ENCODE measurements at places on chromosomes 2 and 18.

DNA sequence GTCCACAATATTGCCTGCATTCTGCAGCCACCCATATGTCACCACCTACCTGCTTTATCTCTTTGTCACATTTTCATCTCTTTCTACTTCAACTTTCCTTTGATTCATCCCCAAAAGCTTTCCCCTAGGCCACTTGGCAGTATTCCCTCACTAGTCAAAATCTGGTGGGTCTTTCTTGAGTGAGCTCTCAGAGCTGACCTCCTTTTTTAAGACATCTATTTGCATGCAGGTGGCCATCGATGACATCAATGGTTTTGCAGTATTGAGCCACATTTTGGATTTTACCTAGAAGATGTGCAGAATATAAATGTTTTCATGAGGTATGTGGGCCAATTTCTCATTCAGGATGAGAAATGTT, 133.4 kb upstream of the REG3A start:
- DNase-seq = no peak

DNA sequence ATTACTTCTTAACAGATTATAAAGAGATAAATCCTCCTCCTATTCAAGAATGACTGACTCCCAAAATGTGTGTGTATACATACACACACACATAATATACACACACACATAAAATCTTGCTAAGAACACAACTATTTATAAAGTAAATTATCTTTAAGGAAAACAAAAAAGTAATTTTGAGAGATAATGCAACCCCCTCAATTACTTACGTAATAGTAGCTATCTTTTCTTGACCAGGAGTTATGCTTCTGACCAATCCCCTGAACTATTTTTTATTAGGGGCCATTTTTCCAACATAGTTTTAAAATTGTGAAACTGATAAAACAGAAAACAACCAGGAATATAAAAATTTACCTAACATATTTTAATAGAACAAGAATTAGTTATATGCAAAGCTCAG, 113.0 kb upstream of the CHRNA1 start:
- DNase-seq = no peak

DNA sequence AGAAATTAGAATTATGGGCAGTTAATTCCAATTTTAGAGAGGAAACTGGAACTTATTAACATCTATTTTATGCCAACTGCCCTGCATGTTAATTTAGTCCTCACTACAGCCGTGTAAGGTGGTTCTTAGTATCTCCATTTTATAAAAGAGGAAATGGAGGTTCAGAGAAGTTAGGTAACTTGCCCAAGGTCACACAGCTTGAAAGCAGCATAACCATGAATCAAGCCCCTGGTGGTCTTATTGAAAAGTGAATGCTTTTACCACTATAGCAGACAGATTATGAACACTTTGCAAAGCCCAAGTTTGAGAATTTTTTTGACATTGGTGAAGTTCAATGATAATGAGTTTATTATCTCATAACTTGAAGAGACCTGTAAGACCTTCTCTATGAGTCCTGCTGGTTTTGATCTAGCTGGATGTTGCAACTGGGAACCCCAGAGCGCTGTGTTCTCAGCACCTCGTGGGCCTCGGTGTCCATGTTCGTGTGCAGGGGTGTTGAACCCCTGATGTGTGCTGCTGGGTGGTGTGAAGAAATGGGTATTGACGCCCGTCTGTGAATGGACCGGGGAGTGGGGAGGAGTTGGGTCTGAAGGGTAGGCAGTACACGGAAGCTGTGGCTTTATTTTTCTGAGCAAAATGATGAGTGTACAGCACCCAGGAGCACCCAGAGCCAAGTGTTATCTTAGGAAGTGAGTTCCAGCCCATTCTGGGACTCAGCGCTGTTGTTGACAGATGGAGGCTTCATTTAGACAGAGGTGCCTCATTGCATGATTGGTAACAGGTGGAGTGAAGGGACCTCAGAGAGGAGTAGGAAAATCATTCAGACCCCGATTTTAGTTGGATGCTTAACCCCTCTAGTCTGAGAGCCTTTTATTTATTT, 9.7 kb downstream of the GREB1 start:
- no peak for DNase-seq

- DNase-seq = peak; percentile 11
Measured at GRCh38 chr2:83162421-83162820, 1296.7 kb downstream of the SUCLG1 start.

DNA sequence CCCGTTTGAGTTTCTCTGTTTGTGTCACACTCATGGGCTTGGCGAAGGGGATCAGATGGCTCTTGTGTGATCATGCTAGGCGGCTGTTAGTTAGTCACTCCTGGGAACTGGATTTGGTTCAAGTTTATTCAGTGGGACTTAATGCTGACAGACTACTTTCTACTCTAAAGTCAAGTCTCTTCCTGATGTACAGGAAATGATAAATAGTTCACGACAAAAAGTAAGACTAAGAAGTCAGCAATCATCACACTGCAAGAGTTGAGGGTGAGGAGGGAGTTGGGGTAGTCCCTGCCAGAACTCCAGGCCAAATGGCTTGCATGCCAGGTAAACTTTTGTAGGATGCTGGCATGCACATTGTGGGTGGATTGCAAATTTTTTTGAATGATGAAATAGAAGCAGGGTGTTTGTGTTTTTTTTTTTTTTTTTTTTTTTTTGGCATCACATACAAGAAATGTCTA, 25.1 kb upstream of the CCL20 start:
- no peak for DNase-seq

DNA sequence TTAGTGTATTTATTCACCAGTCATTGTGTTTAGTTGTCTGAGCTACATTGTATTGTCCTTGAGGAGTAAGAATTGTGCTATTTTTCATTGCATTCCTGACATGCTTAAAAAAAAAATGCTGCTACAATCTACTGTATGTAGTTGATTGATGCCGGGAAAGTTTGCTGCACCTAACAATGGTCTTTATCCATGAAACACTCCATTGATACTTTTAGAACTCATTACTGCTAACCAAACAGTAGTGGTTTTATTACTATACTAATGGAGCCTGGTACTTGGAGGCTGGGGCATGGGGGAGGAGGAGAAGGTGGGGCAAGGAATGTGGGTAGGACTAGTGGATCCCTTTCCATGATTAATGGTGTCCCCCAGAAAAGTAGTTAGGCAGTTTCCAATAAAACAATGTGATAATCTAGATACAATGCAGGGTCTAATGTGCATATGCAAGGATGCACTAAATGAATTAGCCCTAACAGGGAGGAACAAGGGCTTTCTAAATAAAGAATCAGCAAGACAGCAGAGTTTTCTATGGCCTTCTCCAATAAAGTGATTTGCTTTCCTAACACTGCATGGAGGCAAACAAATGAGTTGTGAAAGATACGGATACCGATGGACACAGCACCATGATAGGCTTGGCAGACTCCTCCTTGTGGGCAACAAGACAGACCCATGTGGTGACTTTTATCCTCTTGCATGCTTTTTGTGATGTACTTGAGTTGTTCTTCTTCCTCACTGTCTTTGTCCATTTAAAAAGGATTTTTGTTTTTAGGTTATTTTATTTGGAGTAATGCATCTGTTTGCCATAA, 78.5 kb downstream of the FMNL2 start:
- no peak for DNase-seq

DNA sequence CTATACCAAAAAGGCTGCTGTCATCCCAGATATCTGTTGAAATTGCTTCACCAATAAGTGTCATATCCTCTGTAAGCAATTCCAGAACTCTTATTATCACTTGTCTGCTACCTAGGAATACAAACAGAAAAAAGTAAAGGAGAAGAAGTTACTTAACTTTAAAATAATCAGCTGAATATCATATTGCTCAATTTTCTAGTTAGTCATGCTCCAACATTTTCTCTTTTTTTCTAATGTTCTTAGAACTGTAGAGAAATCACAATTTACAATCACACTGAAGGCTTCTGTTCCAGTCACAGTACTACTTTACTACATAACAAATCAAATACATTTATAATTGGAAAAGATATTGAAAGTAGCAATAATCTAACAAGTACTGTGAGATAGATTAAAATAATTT, 17.4 kb downstream of the RTTN start:
- DNase-seq = no peak

GRCh38 chr2:222526480-222527277, 102.3 kb downstream of the SGPP2 start:
- DNase-seq = no peak

GRCh38 chr2:64447317-64448040, 6.5 kb upstream of the LGALSL start:
- no peak for DNase-seq

GRCh38 chr18:6873040-6873751, 143.7 kb downstream of the ARHGAP28 start:
- no peak for DNase-seq

DNA sequence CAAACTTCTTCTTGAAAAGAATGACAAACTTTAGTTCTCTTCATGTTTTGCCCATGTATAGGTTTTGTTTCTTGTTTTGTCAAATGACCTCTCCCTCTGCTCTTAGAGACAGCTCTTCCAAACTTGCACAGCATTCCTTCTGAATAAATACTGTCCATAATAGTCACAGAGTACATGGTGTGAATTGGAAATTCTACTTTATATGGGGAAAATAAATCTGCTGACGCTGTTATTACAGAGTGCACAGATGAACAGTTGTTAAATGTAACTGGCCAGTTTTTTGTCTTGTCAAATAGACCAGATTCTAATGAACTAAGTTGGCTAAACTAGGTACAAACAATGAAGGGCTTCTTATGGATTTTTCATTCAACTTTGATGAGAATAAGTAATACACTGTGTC, 115.8 kb upstream of the DTNA start:
- DNase-seq = no peak

DNA sequence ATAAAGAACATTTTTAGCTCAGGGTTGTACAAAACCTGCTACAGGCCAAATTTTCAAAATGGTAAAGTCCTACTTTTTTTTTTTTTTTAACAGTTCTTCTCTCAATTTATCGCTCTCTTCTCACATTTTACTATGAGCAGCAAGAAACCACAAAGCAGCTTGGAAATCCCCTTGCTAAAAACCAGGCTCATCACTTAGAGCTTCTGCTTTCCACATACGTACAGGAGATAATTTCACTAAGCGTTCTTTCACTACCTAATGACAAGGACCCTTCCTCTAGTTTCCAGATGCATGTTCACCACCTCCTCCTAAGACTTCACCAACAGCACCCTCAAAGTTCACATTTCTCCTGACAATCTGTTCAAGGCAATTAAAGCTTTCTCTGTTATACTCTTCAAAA, 294.9 kb upstream of the CYRIA start:
- DNase-seq = no peak

GRCh38 chr2:178238154-178238521, 43.8 kb downstream of the OSBPL6 start:
- peak; percentile 64 for DNase-seq

GRCh38 chr2:222976521-222977061, 75.4 kb upstream of the KCNE4 start:
- no peak for DNase-seq

GRCh38 chr2:95376311-95377215, 25.9 kb upstream of the FAHD2A start:
- no peak for DNase-seq

- DNase-seq = no peak
Measured at GRCh38 chr2:23541503-23542229, 156.7 kb downstream of the KLHL29 start.

DNA sequence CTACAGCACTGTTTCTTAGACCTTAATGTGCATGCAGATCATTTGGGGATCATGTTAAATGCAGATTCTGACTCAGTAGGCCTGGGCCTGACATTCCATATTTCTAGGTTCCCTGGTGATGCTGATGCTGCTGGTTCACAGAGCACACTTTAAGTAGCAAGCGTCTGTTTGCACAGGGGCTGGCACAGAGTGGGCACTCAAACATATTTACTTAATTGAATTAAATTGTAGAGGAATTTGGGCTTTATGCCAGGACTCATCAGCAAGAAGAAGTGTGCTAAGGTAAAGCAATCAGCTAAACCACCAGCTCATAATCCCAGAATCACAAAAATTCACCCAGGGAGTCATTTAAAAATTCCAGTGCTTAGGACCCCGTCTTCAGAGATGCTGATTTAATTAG, 25.1 kb upstream of the INPP4A start:
- DNase-seq = no peak

GRCh38 chr2:25567406-25567805, 106.0 kb downstream of the DTNB start:
- peak; percentile 48 for DNase-seq

GRCh38 chr2:240455647-240456446, 20.4 kb downstream of the GPC1 start:
- no peak for DNase-seq

GRCh38 chr2:155766342-155767115, 566.0 kb downstream of the NR4A2 start:
- DNase-seq = no peak

- DNase-seq = no peak
Measured at GRCh38 chr18:56112984-56113383, 525.0 kb upstream of the TCF4 start.

DNA sequence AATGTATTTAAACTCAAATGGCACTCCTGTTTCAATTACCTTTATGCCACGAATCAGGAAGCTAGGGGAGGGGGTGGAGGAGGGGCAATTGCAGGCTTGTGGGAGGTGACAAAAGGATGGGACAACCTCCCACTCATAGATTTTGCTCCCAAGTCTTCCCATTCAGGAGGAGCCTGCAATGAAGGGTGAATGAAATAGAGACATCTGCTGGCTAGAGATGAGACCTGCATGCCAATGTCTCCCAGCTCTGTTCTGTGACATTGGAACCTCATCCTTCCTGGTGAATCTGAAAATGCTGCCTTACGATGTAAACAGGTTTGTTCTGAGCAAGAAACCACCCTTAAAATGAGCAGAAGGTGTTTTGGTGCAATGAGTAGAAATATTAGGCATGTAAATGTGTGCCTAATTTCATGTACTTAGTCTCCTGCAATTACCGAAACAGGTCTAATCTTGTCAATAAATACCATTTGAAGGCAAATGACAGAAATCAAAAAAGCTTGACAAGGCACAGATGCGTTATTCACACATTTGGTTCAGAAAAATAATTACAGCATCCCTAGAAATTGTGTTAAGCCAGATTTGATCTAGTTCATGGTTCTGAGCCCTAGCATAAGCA, 2.7 kb upstream of the PID1 start:
- DNase-seq = peak; percentile 72

DNA sequence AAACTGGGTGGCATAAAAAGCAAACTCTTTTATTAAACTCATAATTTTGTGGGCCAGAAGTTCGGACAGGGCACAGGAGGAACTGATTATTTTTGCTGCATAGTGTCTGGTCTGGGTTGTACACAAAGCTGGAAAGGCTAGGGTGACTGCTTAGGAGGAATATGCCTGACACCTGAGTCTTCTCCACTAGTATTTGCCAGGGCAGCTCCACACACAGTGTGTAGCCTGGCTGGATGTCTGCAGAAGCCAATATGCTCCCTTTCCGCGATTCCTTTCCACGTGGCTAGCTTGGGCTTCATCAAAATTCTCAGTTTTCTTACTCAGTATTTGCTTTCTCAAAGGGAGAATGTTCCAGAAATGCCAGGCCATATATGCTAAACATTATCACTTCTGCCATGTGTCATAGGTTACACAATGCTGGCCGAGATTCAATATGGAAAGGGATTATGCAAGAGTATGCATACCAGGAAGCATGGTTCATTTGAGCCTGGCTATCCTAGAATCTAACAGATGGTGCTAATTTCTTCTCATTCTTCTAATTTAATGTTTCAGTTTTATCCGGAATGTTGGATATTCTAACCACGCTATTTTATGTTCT, 142.7 kb upstream of the DOK6 start:
- DNase-seq = peak; percentile 73

All from brain microvascular endothelial cell (primary cell).